Activated CD4-positive, alpha-beta T cell treated with anti-CD3 and anti-CD28 coated beads for 1 hour (primary cell): ENCODE measurements at places on chromosomes 5 and 9.

GRCh38 chr9:109969011-109969410 lies 189.0 kb downstream of the PALM2AKAP2 start:
- no peak for DNase-seq

- no peak for DNase-seq
Observed at GRCh38 chr5:159451197-159452052, 121.1 kb upstream of the IL12B start.

GRCh38 chr5:14187660-14188059 lies 44.5 kb downstream of the TRIO start:
- no peak for DNase-seq

DNA sequence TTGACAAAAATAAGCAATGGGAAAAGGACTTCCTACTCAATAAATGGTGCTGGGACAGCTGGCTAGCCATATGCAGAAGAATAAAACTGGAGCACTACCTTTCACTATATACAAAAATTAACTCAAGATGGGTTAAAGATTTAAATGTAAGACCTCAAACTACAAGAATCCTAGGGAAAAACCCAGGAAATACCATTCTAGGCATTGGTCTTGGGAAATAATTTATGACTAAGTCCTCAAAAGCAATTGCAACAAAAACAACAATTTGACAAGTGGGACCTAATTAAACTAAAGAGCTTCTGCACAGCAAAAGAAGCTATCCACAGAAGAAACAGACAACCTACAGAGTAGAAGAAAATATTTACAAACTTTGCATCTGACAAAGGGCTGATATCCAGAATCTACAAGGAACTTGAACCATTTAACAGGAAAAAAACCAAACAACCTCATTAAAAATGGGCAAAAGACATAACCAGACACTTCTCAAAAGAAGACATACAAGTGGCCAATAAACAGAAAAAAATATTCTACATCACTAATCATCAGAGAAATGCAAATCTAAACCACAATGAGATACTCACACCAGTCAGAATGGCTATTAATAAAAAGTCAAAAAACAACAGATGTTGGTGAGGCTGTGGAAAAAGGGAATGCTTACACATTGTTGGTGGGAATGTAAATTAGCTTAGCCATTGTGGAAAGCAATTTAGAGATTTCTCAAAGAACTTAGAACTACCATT lies 75.2 kb upstream of the CPEB4 start:
- DNase-seq: no peak

GRCh38 chr9:110835404-110835803 lies 166.8 kb downstream of the MUSK start:
- DNase-seq: no peak

GRCh38 chr5:40981420-40981819 lies 72.1 kb downstream of the C7 start:
- DNase-seq: no peak

GRCh38 chr5:74244406-74244805 lies 396.1 kb downstream of the ENC1 start:
- DNase-seq: no peak

- no peak for DNase-seq
Observed at GRCh38 chr9:127197861-127198430, 66.6 kb upstream of the GARNL3 start.

- DNase-seq: peak; percentile 67
Observed at GRCh38 chr9:137241490-137242268, 592 bp downstream of the TUBB4B start.

DNA sequence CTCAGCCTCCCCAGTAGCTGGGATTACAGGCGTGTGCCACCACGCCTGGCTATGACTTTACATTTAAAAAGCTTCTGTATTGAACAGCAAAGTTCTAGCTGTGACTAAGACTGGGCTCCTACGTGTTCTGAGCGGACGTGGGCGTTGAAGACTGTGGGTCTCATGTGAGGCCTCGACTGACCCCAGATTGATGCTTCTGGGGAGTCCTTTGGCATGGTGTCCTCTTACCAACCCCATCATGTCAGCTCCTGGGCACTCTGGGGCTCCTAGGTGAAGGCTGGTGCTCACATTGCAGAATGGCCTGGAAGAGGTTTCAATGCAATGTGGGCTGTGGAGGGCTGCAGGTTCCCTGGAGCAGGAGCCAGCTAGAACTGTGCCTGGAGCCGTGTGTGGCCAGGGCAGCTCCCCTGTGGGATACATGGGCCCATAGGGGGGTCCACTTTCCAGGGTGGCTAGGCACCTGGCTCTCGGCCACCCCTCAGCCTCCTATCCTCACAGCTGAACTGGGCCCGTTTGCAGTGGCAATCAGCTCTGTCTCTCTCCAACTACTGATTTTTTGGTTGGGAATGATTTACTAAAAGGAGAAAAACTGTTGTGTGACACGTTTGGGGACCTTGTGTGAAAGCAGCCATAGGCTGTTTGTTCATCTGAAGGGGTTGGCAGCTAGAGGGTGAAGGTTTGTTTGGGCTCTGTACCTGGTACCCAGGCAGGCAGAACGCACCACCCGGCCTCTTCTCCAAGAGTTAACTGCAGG lies 29.7 kb downstream of the SLC25A25 start:
- no peak for DNase-seq

DNA sequence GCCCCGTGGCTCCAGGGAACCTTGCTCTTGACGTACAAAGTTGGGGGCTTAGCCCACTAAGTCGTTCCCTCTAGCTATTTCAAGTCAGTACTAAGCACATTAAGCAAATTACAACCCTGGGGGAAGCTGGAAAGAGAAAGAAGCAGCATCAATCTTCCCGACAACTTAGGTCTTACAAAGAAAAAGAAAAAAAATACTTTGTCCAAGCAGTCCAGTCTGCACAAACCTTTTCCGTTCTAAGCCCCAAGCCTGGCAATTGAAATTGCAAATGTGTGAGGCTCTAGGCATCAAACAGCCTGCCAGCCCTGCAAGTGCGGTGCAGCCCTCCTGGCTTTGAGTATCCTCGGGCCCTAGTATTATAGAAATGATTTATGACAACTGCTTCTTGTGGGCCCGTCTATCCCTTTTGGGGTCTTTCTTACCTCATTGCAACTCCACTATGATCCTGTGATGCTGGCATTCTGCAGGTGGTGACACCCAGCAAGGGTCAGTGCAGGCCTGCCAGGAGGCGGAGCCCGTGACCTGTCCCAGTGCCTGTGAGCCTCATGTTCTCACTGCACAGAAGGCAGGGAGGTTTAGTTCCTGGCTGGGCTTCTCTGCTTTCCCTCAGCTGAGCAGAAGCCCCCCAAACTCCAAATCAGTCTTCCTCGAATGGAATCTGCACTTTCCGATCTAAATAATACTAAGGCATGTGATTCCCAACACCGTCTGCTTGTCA lies 232.3 kb upstream of the IRX2 start:
- no peak for DNase-seq

DNA sequence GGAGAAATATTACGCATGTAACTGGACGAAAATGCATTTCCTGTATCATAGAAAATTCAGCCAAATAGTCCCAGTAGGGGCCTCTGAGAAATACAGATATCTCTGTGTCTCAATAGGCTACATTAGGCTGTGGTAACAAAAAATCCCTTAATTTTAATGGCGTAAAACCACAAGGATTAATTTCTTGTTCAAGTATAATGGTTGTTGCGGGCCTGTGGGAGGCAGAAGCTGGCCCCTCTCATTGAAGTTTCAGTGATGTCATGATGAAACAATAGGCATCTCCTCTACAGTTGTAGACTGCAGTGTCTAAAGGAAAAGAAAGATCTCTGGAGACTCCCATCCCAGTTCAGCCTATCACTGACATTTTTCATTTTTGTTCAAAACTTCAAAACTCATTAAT lies 1625.6 kb upstream of the C9orf72 start:
- no peak for DNase-seq

DNA sequence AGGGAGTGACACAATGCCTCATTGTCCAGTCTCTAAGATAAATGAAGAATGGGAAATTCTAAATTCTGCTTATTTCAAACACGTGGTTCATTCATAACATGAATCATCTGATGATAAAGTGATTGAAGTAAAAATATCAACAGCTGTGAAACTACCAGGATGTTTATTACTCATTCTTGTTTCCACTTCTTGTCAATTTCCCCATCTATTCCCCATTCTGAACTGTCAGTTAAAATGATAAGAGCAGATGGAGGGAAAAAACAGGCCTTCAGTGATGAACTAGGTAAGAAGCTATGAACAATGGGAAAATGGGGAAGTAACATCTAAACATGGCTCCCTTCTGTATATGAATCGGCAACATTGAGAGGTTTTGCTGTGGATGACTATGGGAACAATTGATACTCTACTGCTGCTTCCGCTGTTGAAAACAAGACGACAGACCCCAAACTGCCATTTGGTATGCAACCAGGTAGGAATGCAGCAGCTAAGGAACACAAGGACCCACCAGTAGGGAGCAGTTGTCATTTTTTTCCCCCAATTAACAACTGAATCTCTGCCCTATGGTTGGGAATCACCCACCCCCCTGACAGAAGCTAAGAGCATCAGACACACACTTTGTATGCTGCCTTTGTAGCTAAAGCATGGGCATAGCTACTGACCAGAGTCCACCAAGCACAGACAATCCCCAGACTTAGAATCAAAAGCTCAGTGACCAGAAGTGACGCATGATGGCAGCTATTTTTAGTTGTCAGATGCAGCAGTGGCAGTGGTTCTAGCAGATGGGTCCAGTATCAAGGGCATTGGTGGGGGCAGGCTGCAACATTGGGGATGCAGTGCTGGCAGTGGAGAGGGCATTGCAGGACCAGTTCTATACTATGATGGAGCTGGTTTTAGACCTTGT lies 52.9 kb upstream of the ZNF366 start:
- DNase-seq: no peak
